ENCODE measurements at places on chromosomes 1 and 21.
A peak's percentile ranks its signal among the peaks of the same experiment; 100 is the strongest.

- no peak for DNase-seq
Observed at GRCh38 chr1:154174654-154175053, 17.2 kb downstream of the TPM3 start.

GRCh38 chr1:23291706-23292105 lies 52.4 kb downstream of the HNRNPR start:
- DNase-seq = no peak

GRCh38 chr1:35708952-35709351 lies 9.7 kb downstream of the C1orf216 start:
- DNase-seq = no peak

GRCh38 chr1:9349331-9349851 lies 56.7 kb downstream of the SPSB1 start:
- DNase-seq = no peak

GRCh38 chr1:154213274-154213673 lies 7.1 kb upstream of the CFAP141 start:
- no peak for DNase-seq

DNA sequence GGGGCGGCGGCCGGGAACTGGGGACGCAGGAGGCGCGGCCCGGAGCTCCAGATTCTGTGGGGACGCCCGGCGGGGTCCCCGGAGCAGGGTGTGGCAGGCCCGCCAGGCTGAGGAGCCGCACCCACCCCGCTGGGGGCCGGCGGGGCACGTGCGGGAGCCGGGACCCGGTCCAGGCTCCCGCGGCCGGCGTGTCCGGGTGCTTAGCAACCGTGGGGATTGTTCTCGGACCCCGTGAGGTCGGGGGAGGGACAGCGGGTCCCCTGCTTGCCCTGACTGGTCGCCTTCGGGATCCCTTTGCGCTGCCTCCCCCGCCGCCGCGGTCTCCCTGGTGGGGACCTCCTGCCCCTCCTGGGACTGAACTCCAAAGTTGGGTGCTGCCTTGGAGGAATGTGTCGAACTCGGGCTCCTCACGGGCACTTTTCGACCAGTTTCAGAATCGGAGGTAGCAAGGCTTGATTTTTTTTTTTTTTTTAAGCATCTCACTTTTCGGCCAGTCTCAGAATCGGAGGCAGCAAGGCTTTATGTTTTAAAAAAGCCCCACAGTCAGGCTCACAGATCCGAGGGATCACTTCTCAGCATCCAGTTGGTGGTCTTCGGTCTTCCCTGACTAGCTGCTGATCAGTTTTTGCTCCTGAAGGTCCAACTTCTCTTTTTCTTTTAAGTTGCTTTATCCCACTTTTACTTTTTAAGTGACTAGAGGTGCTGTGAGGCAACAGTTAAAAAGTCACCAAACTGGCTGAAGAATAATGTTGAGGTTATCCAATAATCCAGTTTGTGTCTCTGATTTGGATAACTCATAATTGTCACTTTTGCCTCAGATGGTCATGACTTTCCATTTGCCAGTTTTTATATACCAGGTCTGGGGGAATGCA lies 648 bp downstream of the FAM76A start:
- DNase-seq = peak; percentile 61

DNA sequence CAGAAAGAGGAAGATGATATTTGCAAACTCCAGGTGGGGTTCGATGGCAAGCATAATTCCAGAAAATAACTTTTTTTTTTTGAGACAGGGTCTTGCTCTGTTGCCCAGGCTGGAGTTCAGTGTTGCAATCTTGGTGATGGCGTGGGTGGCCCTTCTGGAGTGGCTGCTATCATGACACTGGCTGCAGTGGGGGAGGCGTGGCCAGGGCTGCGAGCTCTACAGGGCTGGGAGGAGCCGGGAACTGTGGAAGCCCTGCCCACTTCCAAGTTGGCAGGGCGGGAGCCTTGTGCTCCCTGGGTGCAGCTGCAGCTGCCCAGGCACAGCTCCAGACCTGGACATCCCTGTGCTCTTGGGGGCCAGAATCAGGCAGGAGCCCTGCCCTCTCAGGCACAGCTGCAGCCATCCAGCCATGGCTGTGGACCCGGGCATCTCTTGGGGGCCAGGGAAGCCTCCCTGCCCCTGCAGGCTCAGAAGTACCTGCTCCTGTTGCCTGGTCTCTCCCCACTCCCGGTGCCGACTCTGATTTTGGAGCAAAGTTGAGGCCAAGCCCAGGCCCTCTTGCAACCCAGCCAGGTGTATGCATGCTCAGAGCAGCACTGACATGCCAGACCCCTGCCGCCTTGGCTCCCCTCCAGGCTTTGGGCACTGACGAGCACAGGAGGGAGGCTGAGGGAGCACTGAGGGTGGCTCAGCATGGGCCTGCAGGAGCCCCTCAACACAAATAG lies 7.2 kb upstream of the BCL10 start:
- no peak for DNase-seq

DNA sequence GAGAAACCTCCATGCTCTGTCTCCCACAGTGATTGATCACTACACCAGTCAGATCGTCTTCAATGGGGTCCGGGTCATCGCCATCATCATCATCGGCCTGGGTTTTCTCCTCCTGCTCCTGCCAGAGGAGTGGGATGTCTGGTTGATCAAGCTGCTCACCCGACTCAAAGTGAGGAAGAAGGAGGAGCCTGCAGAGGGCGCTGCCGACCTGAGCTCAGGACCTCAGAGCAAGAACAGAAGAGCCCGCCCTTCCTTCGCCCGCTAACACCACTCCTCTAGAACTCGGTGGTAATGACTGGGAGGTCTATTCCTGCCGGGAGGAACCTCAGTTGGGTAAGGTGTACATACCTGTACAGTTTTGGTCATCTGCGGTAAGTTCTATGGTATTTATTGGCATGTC lies 50.3 kb upstream of the COA6 start:
- DNase-seq = peak; percentile 47

- no peak for DNase-seq
Observed at GRCh38 chr1:92705446-92705845, 79.5 kb downstream of the EVI5 start.
